ENCODE measurements at places on chromosomes 6 and 20.

DNA sequence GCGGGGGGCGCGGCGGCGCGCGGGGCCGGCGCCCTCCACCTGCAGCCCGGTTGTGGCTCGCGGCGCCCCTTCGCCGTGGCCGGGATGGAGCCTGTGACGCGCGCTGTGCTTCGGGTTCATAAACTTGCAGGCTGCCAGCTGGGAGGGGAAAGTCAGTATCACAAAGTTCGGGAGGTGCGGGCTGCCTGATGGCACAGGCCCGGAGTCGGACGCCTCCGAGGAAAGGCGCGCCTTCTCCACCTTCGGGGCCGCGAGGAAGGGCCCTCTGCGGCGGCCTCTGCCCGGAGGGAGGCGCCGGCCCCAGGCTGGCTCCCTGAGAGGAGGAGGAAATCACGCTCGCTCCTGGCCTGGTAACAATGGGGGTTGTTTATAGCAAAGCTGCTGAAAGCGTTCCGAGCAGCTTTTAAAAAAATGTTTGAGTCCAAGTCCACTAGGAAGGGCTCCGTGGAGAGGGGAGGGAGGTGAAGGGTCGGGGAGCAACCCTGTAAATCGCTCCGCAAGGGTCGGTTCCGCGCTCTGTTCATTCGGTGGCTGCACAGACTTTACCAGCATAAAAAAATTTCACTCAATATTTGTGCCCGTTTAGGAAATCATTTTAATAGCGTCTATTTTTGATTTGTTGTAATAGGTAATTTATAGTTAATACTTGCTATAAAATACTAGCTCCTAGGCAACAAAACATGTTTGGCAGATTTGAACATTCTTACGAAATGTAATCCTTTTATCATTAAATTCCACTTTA is 1.0 kb downstream of the AFDN start:
- DNase-seq: peak; percentile 31

DNA sequence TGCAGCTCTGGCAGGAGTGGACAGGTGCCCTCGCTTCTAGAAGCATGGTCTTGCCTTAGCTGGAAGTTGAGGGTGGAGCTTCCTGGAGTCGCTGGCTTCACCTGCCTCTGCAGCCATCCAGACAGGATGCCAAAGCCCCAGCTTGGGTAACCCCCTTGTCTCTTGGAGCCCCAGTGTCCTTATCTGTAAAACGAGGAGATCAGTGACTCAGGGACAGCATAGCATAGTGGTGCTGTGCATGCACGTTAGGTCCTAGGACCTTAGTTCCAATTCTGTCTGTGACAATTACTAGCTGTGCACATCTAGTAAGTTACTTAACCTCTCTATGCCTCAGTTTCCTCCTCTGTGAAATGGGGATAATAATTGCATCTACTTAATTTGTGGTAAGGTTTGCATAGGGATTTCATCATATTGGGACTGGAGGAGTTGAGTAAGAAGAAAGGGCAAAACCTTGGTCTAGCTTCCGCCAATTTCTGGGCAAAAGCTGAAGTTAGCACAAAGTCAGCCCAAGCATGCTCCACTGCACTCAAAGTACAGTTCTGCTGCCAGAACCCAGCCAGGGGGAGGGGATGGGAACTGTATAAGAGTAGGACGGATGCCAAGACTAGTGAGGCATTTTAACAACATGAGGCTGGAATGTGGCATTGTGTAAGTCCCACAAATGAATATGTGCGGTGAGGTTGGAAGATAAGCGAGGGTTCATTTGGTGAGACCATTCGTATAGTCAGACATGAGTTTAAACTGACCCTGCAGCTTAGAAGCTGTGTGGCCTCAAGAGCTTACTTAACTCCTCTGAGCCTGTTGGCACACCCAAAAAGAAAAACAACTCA is 24.5 kb downstream of the TOX2 start:
- peak; percentile 31 for DNase-seq

DNA sequence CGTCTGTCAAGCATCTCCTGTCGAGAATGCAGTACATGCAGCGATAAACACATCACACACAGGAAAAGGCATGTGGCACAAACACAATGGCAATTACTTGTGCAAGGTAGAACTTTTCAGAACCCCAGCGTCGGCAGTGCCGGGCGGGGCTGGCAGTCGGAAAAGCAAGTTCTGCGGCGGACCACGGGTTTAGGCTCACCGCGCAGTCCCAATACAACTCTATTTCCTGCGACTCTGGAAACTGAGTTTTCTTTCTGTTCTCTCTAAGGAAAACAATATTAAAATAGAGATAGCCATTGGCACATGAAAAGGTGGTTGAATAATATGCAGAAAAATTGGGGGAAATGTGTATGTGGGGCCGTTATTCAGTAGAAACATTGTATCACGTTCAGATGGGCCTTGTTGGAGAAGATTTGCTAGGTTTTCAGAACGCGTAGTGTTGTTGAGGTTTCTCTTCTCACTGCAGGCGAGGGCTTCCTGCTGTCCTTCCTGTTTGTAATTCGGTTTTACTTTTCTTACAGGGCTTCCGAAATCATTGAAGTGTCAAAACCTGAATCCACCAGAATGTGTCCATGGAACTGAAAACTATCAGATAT is 369.5 kb downstream of the THBS2 start:
- no peak for DNase-seq

DNA sequence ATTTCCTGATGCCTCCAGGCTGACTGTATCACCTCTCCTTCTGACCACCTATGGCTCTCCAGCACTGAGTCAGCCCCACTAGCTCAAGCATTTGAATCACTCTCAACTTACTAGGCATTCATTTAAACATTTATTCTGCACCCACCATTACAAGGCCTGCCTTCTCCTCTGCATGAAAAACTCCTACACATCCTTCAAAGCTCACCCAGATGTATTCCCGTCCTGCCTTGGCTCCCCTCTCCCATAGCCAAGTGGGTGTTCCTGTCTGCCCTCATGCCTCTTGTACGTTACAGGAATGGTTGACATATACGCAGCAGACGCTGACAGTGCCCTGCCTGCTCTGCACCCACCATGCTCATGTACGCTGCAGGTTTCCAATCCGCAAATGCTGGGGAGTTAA is 21.6 kb downstream of the KCNK17 start:
- no peak for DNase-seq

DNA sequence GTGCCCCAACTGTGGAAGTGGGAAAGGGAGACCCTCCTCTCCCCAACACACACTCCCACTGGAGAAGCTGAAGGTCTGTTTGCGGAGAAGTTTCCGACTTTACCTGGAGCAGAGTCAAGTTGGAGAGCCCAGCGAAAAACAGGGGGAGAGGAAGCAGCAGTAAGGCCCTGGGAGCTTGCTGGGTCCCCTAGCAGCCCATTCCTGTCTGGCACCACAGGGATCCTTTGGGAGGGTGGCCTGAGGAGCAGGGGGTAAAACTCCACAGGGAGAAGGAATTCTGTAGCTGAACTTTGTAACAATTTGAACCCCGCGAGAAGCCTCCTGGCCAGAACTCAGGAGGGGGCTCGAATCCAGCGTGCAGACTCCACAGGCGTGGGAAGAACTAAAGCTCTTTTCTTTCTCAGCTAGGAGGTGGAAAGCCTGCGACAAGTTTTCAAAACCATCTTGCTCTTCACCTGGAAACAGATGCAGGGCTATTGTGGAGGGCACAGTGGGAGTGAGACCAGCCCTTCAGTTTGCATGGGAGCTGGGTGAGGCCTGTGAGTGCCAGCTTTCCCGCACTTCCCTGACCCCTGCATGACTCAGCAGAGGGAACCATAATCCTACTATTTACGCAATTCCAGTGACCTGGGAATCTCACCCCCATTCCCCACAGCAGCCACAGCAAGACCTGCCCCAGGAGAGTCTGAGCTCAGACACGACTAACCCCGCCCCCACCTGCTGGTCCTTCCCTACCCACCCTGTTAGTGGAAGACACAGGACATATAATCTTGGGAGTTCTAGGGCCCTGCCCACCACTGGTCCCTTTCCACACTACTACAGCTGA is 25.8 kb downstream of the SERPINB9 start:
- no peak for DNase-seq

DNA sequence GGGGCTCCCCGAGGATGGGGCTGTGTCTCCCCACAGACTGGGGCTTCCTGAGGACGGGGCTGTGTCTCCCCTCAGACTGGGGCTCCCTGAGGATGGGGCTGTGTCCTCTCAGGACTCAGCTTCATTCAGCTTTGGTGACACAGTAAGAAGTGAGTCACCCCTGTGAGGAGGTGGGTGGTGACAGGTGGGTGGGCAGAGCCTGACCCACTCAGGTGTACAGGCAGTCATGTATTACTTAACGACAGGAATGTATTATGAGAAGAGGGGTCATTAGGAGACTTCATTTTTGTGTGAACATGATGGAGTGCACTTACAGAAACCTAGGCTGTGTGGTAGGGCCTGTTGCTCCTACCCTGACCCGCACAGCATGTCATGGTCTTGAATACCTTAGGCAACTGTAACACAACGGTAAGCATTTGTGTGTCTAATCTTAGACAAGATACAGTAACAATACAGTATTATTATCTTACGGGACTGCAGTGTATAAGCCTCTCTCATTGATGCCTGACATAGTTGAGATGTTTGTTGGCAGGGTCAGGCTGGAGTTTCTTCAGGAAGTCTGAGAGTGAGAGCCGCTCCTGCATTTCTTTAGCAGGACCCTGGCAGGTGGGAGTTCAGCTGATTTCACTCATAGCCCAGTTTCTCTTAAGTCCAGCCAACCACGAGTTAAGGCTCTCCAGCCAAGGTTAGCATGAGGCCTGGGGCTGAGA is 10.9 kb upstream of the PGC start:
- DNase-seq: no peak

DNA sequence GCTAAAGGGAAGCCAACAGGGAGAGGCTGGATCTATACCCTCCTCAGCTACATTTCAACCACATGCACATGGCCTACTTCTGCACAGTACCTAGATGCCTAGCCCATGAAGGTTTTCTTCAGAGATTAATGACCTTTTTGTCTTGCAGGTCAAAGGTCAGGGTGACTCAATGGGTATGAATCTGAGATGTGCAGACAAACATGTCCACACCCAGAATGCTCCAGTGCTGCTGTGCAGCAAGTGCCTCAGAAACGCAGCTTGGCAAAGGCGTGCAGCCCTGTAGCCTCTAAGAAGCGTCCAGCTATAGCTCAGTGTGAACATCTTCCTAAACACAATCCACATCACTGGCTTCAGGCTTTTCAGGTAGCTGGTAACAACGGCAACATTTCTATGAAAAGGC is 24.4 kb downstream of the MAP1LC3A start:
- no peak for DNase-seq

DNA sequence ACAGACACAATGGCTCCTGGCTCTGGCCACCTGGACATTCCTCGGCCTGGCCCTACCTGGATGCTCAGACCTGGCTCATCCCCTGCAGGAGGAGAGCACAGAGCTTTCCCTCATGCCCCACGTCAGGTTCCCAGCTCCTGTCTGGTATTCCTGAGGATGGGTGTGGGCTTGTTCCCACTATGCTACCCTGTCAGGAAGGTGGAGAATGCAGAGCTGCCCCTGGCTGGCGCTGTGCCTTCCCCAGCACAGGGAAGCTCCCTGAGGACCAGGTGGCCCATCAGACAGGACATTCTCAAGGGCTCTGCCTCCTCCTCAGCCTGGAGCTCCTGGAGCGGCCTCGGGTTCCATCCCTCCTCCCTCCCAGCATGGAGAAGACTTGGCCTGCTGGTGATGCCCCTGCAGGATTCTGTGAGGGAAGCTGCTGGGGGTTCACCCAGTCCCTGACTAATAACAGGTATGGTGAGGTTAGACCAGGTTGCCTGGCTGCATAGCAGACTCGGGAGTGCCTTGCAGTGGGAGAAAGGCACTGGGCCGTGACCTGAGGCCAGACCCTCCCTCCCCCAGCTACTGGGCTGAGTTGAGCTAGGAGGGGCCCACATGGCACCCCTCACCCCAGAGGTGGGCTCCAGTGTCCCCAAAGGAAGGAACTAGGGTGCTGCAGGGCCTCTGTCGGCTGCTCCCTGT is 156.0 kb upstream of the MLN start:
- DNase-seq: no peak

GRCh38 chr20:35718972-35719635 is 19.9 kb downstream of the ROMO1 start:
- DNase-seq: no peak

DNA sequence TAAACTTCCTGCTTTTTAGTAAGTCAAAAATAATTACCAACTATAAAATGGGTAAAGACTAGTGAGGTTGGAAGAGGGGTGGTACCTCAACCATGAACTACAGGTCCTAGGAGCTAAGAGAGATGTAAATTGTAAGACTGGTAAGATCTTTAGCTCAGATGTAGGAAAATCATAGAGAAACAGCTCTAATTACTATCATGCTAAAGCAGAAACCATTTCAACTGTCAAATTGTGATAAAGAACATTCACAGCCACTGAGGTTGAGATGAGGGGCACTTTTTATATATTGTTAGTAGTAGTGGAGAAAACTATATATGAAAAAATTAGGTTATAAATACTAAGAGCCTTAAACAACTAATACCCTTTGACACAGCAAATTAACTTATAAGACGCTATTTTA is 20.0 kb downstream of the CDK19 start:
- DNase-seq: no peak

GRCh38 chr20:46159101-46159897 is 41.2 kb downstream of the CD40 start:
- no peak for DNase-seq

DNA sequence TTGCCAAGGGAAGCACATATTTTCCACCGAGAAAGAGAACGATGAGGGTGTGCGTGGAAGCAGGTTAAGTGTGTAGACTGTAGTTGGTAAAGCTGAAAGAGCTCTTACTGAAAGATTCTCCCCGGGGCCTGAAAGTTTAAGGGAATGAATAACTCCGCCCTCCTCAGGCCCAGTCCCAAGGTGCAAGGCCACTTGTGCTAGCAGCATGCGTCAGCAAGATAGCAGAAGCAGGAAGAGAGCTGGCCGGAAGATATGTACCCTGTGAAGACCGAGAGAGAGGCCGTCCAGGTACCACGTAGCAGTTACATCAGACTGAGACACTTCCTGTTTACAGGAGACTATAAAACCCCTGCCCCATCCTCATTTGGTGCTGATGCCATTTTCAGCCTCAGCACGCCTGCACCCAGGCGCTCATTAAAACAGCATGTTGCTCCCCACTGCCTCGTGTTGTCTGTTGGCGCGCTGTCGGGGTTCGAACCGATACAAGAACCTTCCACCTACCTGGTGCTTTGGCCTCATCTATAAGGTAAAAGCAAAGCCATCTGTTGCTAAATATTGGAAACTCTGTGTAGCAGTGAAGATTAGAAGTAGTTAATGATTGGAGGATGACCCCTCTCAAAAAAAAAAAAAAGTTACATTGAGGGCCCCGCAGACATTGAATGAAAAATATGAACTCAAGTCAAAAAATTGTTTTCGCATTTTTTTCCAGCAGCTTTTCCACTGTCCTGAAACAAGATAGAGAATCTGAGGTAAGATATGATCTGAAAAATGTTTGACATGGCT is 18.6 kb upstream of the FAM135A start:
- no peak for DNase-seq

GRCh38 chr6:82741325-82741995 is 324.2 kb downstream of the UBE3D start:
- DNase-seq: no peak

- no peak for DNase-seq
These were observed 212.4 kb downstream of the GMPR start for GRCh38 chr6:16450821-16451220.

GRCh38 chr6:84652356-84653026 is 111.9 kb downstream of the TBX18 start:
- DNase-seq: no peak

GRCh38 chr20:7470912-7471311 is 469.3 kb downstream of the HAO1 start:
- no peak for DNase-seq
